ENCODE measurements at places on chromosomes 1 and 21. TPM values are rescaled to one million over a fixed set of nuclear protein-coding genes. Genes with fewer than 3 reads are reported as not detected.

DNA sequence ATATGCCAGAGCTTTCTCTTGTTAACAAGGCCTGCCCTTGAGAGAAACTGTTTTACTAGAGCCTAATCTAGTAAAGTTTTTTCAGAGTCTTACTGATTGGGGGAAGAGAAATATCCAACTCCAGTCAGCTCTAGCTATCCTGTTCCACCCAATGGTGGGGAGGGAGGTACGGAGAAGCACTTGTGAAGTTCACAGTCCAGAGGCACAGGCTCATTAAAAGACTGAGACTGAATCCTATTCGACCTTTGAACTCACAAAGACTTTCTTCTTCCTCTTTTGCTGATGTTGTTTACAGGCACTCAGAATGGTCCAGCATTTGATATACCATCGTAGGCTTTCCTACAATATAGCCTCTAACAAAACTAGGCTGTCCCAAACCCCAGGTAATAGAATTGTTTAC, 15.5 kb upstream of the SFT2D2 start:
- H3K27me3 ChIP-seq, result no peaks in the 10 kb centered on the region
- DNase-seq, result no peak
- no peak overlapping the region for H3K27ac ChIP-seq
- H3K4me3 ChIP-seq, result no peak overlapping the region
- H3K36me3 ChIP-seq, result no peaks in the 10 kb centered on the region

- H3K36me3 ChIP-seq, result no peaks in the 10 kb centered on the region
- no peaks in the 10 kb centered on the region for H3K4me1 ChIP-seq
- no peak for DNase-seq
- no peaks in the 10 kb centered on the region for H3K27me3 ChIP-seq
- H3K4me3 ChIP-seq, result no peak overlapping the region
These were observed 381.9 kb upstream of the PBX1 start for GRCh38 chr1:164177118-164177517.

ANKRD65 gene
- total RNA-seq, result 0.51 TPM

LCE2C gene
- total RNA-seq, result not detected
